ENCODE measurements at places on chromosomes 5 and 9.

GRCh38 chr5:150556859-150557508 is 49.1 kb downstream of the NDST1 start:
- DNase-seq = no peak

DNA sequence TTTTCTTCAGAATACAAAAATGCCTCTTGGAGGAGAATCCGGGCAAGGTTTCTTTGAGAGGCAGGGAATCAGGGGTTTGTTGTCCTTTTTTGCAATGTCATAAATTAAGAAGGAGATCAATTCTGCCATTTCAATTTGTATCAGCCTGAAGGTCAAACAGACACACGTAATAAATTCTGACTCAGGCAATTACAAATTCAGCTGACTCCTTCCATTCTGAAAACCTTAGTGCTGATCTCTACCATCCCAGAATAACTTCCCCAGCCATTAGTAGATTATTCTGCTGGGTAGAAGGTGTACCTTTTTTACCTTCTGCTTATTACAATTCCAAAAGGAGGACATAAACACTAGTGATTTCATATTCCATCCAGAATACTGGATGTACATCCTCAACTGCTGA is 516.6 kb downstream of the AGTPBP1 start:
- DNase-seq = no peak

GRCh38 chr5:27010646-27011045 is 27.7 kb downstream of the CDH9 start:
- DNase-seq = no peak

DNA sequence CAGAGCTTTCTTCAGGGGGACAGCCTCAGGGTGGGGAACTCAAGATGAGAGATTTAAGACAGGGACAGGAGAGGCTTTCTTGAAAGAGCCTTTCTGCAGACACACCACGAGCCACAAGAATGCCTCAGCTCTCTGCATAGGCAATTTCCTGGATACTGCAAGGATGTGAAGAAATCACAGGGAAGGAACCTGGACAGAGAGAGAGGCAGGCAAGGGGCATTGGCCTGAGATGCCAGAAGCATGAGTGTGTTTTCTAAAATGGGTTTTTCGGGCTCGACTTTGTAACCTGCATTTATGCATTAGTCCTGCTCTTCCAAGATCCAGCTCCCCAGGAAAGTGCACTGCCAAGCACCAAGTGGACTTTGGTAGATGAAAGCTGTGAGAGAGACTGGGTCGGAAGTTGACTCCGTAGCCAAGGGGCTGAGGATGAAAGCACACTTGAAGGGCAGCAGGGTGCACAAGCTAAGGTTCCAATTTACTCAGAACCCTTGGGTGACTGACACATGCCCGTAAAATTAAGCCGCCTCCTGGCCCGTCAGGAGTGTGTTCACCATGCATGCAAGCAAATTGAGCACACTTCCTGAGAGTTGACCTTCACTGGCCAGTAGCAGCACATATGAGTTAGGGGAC is 90.9 kb downstream of the CFAP90 start:
- no peak for DNase-seq

GRCh38 chr5:61311056-61311610 is 20.9 kb upstream of the ZSWIM6 start:
- DNase-seq = no peak

GRCh38 chr9:16526380-16526779 is 344.1 kb downstream of the BNC2 start:
- DNase-seq = no peak

DNA sequence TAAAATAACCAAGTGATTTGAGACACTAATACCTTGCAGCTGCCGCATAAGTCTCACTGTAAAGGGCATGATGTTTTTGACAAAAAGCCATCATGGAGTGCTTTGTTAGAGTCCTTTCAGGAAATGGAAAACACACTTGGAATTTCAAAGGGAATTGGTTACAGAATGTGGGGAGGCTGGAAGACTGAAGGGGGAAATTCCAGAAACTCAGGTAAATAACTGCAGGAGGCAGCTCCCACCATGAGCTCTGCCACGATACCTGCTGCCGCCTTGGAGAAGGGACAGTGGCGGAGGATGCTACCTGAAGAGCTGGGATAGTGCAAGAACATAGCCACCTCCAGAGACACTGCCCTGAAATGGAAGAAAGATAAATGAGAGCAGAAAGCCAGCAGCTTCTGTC is 66.9 kb downstream of the PRKACG start:
- no peak for DNase-seq

DNA sequence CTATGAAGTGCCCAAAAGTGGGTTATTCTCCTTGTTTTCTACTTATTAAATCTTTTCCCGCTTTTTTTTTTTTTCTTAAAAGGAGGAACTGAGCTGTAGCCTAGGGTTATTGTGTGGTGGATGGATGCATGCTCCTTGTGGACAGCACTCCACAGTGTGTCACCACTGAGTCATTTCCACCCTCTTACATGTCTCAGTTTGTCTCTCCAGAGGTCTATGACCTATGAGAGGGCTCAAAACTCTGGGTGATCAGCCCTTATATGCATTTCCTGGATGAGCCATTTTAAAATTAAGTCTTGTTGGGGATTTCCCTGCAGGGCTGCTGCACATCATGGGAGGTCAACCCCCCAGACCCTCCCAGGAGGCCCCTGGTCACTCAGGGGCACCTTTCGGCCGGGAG is 102.2 kb upstream of the MOCS2 start:
- DNase-seq = no peak

DNA sequence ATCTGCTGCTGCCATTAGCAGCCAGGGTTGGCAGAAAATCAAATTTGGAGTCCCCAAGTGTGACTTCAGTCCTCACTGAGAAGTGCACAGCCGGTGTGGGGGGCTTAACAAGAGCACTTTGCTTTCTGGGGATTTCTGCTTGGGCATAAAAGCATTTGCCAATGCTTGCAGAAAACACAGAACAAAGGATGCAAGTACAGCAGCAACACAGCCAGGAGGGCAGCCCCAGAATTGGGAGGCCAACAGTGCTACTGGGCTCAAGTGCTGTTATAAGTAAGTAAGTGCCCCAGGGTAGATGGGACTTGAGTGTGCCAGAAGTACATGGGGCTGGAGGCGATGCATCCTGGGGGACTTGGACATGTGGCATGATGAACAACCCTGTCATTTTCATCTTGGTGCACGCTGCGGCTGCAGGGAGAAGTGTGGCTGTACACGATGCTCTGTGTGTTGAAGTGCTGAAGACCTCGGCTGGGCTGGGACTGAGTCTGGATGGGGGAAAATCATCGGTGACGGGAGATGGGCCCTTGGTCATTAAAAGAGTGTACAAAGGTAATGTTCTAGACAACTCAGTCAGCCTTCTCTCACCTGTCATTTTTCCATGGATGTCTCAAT is 73.3 kb downstream of the GOLPH3 start:
- no peak for DNase-seq

DNA sequence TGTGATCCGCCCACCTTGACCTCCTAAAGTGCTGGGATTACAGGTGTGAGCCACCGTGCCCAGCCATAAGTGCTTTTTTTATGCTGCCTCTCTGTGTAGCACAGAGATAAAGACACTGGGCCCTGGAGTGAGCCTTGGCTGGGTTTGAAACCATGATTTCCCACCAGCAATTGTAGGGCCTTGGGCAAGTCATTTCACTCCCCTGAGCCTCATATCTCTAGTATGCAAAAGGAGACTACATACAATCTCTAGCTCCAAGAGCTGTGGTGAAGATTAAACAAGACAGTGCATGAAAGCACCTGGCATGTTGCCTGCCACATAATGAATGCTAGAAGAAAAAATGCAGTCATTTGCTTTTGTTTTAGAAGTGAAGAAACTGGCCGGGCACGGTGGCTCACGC is 3.9 kb downstream of the FABP6 start:
- DNase-seq = no peak

GRCh38 chr5:121913418-121913817 is 48.4 kb upstream of the SRFBP1 start:
- no peak for DNase-seq
